ENCODE measurements at places on chromosomes 3 and 15.

DNA sequence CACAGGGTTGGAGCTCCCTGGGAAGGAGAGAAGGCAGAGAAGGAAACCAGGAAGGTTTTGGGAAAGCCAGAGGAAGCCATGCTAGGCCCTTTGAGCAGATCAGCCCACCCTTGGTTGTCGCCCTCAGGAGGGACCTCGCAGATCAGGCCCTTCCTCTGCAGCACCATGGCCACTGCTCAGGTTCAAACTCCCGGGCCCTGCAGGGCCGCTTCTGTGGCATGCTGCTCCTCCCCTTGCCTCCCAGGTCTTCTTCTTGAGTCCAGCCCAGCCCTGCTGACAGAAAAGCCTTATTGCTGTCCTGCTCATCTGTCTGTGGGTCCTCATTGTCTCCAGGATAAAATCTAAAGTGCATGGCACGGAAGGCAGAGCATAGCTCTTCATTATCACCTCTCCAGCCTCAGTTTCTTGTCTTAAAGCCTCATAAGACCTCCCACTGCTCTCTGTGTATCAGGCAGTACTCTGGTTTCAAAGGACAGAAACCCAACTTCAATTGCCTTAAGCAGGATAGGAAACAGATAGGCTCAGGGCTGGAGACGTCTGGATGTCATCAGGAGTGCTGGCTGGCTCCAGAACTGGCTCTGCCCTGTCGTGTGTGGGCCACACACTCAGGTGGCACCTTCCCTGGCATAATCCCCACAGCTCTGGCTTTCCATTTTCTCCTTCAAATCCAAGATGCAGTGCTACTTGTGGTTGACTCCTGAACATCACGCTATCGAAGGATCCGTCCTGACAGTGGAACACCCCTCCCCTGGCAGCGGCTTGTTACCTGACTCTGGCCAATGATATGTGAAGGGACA, 118.5 kb downstream of the EEFSEC start:
- no peak for DNase-seq

DNA sequence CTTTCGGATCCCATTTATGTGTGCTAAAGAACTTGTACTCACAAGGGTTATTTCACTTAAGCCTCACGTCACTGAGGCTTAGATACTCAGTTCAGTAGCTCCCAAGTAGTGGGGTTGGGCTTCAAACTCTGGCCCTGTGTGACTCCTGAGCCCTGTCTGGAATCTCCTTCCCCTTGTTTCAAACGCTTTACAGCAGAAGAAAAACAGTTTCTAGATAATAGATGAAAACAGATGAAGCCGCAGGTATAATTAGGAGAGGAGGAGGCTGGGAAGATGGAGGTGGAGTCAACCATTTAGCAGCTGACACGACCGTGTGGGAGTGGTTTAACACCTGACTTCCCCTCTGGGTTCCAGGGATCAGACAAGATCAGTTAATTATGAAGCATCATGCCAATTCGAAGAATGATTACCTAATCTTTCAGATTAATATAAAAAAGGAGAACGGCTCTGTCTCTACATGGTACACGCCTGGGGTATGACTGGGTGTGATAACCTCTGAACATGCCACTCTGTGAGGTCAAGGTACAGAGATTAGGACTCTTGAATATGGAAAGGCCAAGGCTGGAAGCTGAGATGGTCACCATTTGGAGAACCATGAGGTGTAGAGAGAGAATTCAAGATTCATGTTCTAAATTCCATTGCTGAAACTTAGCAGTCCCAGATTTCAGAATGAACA, 31.1 kb downstream of the TPM1 start:
- no peak for DNase-seq

DNA sequence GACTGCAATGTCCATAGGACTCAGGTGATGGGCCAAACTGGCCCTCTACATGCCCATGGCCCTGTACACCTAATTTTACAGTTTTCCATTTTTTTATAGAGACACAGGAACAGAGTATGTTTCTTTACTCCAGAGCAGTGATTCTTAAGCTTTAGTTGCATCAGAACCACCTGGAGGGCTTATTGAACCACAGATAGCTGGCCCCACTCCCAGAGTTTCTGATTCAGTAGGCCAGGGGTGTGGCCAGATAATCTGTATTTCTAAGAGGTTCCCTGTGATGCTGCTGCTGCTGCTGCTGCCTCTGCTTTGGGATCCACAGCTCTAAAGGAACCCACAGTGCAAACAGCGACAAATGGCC, 5.1 kb downstream of the RBP1 start:
- DNase-seq = peak; percentile 34

DNA sequence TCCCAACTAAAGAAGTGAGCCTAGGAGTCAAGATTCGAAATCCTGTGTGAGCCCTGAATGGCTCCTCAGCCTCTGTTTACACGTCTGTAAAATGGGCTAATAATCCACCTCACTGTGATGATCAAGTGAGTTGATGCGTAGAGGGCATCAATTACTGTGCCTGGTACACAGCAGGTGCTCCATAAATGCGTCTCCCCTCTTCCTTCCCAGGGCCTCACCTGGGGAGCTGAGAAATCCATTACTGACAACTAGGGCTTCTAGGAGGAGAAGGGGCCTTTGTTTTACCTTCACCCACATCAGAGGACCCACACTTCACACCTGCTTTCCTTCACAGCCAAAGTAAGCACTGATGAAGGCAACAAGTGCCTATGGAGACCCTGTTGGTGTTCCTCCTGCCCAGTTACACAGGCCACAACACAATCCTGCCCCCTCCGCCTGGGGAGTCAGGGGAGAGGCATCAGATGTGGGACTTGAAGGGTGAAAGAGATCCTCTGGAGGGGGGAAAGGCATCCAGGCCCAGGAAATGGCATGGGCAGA, 1.4 kb downstream of the CIB2 start:
- DNase-seq = no peak

DNA sequence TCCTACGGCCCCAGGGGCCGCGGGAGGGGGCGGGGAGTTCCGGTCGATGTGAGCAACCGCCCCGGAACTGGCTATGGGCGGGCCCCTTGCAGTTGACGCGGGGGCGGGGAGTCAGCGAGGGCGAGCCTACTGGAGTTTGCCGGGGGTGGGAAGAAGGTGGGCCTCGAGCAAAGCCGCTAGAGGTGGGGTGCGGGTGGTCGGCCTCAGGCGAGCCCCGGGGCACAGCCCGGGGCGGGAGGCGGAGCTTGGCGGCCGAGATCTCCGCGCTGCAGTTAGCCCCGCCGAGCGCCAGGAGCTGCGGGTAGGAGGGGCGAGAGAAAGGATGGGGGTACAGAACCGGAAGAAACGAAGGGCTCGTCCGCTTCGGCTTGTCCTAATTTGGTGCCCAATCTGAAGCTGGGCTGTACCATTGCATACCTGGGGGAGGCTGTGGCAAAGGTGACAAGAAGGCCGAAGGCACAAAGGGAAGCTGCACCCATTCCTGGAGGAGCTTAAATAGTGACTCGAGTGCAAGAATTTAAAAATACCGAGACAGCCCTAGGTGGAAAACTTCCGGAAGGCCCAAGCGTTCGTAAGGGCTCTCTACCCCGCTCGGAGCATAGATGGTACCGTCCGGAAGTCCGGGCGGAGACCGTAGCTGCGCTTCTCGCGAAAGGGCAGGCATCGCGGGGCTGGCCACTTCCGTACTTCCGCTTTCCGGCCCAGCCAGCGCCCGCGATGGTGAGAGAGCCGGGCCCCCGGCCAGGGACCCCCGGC, at the start of the genes ARPC4 and TADA3:
TSS of gene ARPC4 (plus strand) at position 678 of the 756 bp plus-strand sequence. CDS start at position 718, 40 bp downstream.
TSS of gene TADA3 (minus strand) at position 69 of the 756 bp plus-strand sequence. CDS start 1,007 bp downstream, outside the sequence.
- DNase-seq = peak; percentile 73

DNA sequence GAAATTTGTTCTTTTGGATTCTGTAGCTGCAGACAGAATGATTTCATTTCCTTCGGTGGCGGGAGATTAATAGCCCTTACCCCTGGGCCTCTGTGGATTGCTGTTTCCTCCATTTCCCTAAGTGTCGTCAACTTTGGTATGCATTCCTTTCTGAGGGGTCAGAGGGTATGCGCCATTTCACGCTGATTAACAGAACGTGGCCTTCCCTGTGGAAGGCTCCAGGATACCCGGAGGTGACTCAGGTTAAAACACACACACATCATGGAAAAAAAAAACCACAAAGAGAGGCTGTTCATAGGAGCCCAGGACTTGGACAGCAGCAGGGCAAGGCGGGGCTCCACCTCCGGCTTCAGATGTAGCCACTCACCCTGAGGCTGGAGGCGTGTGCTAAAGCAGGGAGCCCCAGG, 51.9 kb downstream of the EPHB1 start:
- DNase-seq = no peak

- no peak for DNase-seq
These were observed 38.2 kb downstream of the DPPA2 start for GRCh38 chr3:109278141-109278540.

- no peak for DNase-seq
These were observed 612.2 kb downstream of the RBMS3 start for GRCh38 chr3:29892976-29893554.

DNA sequence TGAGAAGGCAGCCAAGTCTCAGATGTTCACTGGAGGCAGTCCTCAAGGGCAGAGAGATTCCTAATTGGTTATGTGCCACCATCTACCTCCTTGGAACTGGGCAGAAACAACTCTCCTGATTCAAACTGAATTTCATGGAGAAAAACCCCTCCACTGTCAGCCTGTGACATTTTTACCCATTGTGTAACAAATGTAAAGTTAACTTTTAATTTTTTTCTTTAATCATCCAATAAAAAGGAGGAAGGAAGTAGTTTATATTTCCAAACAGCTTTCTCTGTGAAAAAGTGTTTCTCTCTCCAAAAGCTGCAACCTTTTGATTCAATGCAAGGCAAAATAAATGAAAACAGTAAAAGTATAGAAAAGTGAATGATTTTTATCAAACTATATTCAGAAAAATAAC, 510 bp upstream of the COLQ start:
- DNase-seq = no peak

DNA sequence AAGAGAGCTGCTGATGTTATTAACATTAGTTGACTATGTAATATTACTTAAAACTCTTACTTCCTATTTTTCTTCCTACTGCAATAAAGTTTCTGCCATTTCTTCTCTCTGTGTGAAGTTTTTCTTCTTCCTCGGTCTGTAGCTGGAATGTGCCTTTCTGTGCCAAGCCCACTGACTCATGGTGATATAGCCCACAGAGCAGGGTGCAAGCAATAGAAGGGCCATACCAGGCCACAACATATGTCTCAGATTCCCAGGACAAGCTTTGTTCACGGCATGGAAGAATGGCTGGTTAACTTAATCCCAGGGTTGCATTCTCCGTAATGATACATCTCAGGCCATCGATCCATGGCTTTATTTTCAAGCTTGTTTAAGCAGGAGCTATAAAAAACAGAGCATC, 815.3 kb downstream of the TUSC7 start:
- no peak for DNase-seq

GRCh38 chr3:196012941-196013476, 68.9 kb downstream of the TFRC start:
- no peak for DNase-seq

GRCh38 chr3:13069495-13069894, 3.7 kb downstream of the IQSEC1 start:
- DNase-seq = no peak

DNA sequence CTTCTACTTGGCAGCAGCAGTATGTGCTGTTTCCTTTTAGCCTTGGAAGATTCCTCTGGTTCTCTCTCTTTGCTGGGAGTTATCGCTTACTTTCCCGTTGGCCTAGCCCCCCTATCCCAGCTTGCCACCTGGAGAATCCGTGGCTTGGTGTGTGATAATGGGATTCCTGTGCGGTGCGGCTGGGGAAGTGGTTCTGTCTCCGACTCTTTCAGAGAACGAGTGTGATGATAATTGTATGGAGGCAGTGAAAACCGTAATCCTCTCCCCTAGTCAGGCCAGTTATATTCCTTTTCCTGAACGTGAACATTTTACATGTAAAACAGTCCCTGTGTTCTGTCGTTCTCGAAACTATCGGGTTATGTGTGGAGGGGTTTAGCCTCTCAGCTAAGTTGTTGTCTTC, 300.1 kb upstream of the C2CD4B start:
- no peak for DNase-seq

DNA sequence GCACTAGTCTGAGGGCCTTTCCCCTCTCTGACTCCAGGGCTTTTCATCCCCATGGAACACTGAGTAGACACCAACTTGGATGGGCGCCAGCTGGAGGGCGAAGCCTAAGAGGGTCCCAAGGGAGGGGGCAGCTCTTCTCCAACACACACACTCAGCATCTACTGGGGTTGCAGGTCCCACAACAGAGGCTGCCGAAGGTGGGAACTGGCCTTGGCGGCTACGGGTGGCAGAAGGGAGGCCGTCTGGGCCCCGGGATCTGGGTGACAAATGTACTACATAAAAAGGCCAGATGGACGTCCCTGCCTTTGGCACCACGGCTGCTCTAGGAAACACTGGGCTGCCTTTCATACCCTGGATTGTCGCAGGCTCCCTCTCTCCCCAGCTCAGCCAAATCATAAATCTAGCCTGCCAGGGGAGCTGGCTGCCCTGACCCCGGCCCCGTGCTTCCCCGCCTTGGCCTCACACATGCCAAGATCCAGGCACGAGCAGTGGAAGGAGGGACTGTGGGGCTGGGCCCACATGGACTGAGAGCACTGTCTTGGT, 31.5 kb downstream of the SEMA5B start:
- DNase-seq = no peak

GRCh38 chr3:5122741-5123706, 932 bp downstream of the ARL8B start:
- DNase-seq = no peak

Data from NCI-H1417 treated with DMSO at 0.1 percent for 48 hours (cell line).